ENCODE measurements at places on chromosomes 1 and 21.
A peak's percentile ranks its signal among the peaks of the same experiment; 100 is the strongest.

DNA sequence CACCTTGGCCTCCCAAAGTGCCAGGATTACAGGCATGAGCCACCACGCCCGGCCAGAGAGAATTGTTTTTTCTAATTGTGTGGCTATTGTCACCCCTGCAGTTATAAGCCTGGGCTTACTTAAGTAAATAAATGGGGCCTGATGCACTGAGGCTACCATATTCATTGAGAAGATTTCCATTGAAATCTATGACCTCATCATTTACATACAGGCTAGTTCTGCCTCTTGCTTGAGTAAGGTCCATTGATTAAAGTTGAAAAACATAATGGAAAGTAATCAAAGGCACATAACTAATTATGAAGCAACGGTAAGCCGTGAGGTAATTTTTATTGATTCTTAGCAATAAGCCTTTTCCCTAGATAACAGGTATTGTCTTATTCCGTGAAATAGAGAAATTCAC, 788.9 kb downstream of the ADGRL2 start:
- no peak for DNase-seq

- no peak for DNase-seq
Measured at GRCh38 chr1:217626321-217626720, 4.6 kb downstream of the GPATCH2 start.

DNA sequence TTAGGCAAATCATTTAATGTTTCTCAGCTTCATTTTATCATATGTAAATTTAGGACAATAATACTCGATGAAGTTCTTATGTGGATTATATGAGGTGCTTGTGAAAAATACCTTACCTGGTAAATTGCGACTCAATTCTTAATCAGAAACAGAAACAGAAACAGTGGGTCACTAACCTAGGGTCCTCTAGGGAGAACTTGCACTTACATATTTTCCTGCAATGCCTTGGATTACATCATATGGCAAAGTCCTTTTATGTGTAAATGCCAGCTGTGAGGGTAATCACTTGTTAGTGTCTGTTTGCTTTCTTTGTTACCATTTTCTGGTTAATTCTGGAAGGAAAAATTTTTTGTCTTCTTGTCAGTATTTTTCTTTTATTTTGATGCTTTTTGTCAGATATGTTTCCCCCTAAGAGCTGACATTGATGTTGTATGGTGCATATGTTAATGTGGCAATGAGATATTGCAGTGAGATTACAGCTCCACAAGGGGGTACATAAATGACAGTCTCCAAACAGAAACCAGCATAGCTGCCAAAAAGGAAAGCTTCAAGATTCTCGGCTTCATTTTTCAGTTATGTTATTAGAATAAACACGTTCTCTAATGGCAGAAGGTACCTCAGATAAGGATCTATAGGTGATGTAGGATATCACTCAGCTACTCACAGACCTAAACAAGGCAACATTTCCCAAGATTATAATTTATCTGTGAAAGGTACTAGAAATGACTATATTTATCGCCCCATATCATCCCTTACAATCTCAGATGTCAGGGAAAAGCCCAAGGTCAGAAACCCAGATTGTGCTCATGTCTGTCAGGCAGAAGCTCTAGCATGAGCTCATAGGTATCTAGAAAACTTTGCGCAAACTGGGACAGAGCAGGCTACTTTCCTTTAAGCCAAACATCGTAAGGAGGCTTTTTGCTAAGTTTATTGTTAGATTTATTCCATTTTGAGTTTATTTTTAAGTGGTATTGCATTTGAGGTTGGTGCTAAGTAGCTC, 119.9 kb downstream of the FASLG start:
- DNase-seq: no peak

DNA sequence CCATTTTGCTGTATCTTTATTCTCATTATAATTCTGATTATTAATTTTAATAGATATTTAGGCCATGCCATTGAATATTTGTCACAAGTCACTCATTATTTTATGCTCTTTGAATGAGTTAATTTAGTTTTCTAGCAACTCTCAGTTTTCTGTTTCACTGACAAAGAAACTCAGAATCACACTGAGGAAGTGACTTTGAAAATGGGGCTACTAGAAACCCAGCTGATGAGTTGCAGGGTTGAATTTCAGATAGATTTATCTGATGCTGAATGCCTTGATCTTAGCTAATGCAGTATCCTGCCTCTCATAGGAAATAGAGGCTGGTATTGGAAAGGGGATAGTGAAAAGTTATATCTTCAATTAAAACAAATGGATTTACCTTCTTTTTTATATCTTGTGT, 67.4 kb upstream of the PLA2G4A start:
- DNase-seq: no peak

- no peak for DNase-seq
Measured at GRCh38 chr1:165855010-165855838, 27.8 kb downstream of the UCK2 start.

GRCh38 chr1:233240371-233240770, 55.2 kb downstream of the PCNX2 start:
- DNase-seq: no peak

DNA sequence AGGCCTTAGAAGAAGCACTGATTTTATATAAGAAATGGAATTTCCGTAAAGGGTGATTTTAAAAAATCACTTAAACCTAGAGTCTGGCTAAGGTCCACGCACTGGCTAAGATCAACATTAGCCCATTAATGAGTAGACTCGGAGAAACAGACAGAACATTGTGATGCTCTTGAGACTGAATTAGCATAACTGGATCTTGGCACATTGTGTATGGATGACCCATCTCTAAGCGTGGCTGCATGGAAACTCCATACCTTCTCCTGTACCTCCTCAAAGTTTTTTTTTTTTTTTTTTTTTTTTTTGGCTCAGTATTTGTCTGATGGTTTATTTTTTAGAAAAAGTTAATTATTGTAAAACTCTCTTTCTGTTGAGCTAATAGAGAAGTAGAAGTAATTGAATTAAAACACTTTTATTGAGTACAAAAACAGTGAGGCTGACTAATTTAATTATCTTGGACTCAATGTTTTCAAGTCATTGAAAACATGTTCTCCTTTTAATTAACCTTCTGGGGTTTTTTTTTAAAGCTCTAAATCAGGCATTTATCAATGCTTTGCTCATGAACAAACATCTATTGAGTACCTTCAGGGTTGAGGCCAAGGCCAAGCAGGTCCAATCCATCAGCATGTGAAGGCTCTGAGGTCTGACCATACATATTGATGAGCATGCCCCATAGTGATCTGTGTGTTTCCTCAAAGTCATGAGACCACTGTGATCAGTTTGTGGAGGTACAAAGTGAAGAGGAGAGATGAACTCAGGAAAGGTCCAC, 74.0 kb downstream of the TLR5 start:
- DNase-seq: no peak

GRCh38 chr1:39892601-39893595, 8.8 kb downstream of the MYCL start:
- peak; percentile 85 for DNase-seq

GRCh38 chr1:32541064-32541566, 1.9 kb downstream of the ZBTB8A start:
- DNase-seq: no peak

GRCh38 chr1:119718409-119718808, 6.7 kb downstream of the PHGDH start:
- no peak for DNase-seq

- DNase-seq: no peak
Measured at GRCh38 chr1:176983731-176984130, 180.8 kb downstream of the ASTN1 start.

DNA sequence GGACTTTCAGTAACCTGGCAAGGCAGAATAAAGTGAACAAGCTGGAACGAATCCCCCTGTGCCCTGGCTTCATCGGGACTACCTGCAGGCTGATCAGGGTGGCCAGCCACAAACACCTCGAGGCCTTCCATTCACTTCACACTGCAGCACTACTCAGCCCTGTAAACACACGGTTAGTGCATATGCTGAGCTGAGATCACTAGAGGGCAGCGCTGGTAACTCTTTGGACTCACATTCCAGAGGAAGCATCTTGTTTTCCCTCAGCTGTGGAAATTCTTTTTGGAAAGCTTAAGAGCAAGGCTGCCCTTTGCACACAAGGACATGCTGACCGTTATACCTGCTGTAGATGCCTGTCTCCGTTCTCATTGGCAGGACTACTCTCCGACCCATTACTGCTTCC, 32.1 kb downstream of the PCSK9 start:
- DNase-seq: peak; percentile 73

- peak; percentile 52 for DNase-seq
Measured at GRCh38 chr1:94039871-94040569, 80.9 kb downstream of the ABCA4 start.

GRCh38 chr1:9822897-9823692, 670 bp downstream of the CLSTN1 start:
- DNase-seq: peak; percentile 58

DNA sequence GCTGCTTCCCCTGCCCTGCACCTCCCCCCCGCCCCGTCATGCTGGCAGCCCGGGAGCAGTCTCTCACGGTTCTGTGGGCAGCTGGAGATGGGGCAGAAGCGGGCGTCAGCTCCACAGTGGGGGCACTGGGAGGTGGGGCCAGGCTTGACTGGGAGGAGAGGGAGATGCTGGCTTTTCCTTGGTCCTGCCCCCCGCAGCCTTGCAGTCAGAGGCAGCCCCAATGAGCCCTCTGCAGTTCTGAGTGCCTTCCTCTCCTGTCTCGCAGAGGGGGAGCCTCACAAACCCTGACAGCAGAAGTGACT, 21.7 kb downstream of the ARHGEF10L start:
- DNase-seq: peak; percentile 63

DNA sequence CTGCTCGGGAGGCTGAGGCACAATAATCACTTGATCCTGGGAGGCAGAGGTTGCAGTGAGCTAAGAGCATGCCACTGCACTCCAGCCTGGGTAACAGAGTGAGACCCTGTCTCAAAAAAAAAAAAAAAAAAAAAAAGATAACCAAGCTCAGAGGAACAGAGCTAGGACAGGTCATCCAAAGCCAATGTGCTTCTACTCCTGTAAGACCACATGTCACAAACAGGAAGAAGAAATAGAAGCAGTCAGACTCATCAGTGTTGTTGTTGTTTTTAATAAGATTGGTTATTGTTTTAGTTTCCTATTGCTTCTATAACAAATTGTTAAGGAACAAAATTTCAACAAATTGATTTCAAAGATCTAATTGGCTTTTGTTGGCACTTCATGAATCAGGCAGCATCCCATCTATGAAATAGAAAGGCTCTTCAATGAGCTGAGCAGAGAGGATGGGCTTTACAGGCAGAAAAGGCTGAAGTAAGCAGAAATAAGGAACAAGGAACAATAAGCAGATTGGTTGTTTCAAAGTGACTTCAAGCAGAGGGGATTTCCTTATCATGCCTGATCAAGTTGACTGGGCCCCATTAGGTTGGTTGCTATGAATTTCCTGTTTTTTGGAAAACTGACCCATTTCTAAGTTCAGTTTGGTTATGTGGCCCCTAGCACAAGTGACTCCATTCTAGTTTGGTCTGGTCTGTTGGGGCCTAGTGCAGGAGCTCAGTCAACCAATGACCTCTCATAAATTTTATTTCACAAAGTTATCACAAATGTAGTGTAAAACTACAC, 6.0 kb upstream of the AKNAD1 start:
- no peak for DNase-seq

DNA sequence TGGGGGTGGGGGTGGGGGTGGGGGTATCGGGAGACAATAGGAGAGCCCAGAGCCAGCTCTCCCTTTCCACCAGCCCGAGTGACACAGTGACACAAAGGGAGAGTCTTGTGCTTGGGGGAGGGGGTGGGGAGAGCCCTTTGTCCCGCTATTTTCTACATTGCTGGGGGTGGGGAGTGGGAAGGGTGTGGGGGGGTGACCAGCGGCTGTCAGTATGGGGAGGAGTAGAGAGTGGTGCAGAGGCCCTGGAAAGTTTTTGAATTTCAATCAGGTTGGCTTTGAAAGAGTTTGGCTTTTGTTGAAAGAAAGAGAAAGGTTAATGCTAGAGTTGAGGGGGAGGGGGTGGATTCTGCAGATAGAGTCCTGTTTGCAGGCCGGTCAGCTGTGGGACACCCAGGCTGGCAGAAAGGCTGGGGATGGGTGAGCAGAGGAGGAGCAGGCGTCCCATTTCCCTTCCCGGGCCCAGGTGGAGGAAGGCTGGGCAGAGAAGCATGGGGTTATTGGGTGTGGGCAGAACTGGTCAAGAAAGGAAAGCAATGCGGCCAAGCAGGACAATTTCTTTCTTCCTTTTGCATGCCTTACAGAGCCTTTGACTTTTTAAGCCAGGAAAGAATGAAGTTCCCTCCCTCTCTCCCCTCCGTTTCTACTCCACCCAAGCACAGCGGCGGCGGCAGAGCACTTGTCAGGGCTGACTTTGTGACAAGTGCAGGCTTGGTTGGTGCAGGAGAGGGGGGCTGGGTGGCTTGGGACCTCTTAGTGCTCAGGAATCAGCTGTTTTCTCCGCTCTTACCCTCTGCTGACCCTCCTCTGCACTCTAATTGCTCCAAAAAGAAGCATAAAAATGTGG, 96.2 kb downstream of the RNF220 start:
- no peak for DNase-seq

DNA sequence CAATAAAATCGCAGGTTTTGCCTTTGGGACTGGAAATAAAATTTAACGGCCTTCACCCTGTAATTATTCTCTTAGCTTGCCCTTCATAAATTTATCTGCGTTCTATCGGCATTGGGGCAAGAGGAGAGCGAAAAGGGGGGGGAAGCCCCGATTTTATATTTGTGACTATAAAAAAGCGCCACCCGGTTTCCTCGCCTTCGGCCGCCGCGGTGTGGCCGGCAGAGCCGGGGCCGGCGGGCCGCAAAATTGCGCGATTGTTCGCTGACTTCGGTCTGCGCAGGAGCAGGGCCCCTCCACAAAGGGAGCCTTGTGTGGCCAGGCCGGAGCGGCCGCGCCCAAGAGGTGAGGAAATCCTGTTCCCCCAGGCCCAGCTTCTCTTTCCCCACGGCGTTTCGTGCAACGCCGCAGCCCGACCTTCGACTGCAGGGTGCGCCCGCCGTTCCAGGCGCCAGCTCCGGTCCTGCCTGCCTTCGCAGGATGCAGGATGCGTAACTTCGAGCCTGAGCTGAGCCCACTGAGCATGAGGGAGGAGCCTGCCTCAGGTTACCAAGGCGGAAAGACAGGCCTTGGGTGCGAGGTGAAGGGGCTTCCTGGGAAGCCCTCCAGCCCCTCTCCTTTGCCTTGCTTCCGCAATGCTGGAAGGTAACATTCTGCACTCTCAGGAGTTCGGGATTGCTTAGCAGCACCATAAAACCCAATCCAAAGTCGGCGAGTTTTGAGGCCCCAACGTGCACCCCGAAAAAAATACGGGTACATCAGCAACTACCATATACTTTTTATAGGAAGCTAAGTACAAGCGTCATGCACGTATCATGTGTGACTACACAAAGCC, 4.9 kb upstream of the TBX15 start:
- DNase-seq: no peak

- peak; percentile 83 for DNase-seq
Measured at GRCh38 chr1:160124705-160125478, 9.3 kb downstream of the ATP1A2 start.

DNA sequence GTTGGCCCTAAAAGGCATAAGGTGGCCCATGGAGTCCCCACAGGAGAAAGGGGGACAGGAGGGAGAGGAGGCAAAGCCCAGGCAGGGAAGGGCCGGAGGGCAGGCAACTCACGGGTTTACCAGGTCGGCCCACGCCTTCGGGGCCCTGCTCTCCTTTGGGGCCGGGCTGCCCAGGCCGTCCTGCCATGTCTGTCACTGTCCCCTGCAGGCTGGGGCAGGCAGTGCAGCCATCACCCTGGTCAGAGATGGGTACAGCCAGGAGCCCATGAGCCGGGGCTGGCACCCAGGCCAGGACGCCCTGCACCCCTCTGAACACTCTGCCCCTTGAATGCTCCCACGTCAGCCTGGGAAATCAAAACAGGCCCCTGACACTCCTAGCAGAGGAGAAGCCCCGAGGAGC, 19.8 kb downstream of the COL16A1 start:
- no peak for DNase-seq

Measured in GM03348 (cell line).